ENCODE measurements at places on chromosomes 7 and 10.

DNA sequence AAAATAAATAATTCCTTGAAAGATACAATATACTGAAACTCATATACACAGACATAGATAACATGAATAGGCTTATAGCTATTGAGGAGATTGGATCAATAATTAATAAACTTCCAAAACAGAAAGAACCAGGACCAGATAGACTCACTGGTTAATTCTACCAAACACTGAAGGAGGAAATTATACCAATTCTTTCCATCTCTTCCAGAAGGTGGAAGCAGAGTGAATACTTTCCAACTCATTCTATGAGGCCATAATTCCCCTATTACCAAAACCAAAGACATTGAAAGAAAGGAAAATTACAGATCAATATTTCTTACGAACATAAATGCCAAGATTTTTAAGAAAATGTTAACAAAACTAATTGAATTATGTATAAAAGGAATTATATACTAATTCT is 624.8 kb upstream of the LRRTM3 start:
- no peak for DNase-seq

GRCh38 chr7:74332373-74333176 is 43.4 kb downstream of the CLIP2 start:
- no peak for DNase-seq

DNA sequence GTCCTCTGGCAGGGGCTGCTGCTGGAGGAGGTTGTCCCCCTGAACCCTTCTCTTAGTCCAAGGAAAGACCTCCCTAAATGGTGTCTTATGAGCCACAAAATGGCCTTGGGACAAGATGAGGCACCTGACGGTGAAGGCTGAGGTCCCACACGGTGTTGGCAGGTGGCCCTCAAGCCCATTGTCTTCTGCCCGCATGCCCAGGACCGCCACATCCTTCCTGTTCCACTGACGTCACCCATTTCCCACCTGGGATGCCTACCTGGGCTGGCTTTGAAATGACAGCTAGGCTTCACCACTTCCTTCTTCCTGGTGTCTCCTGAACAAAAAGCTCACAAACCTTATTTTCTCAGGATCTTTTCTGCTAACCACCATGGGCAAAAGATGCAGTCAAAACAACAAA is 2.1 kb upstream of the DMBT1 start:
- DNase-seq: no peak

GRCh38 chr10:104304356-104304745 is 33.9 kb downstream of the ITPRIP start:
- no peak for DNase-seq

GRCh38 chr7:11319491-11320274 is 346.0 kb downstream of the PHF14 start:
- DNase-seq: no peak

DNA sequence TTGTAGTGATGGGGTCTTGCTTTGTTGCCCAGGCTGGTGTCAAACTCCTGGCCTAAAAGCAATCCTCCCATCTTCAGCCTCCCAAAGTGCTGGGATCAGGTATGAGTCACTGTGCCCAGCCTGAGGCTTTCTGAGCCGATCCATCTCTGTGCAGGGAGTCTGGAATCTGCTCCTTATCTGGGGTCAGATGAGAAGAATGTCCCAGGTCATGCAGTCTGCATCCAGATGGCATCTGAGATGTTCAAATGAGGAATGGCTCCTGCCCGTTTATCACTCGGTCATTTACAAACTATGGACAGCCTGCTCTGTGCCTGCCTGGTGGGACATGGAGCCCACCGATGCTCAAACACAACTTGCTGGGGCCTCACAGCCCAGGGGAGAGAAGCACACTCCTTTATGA is 11.1 kb upstream of the SLC18A3 start:
- DNase-seq: no peak

DNA sequence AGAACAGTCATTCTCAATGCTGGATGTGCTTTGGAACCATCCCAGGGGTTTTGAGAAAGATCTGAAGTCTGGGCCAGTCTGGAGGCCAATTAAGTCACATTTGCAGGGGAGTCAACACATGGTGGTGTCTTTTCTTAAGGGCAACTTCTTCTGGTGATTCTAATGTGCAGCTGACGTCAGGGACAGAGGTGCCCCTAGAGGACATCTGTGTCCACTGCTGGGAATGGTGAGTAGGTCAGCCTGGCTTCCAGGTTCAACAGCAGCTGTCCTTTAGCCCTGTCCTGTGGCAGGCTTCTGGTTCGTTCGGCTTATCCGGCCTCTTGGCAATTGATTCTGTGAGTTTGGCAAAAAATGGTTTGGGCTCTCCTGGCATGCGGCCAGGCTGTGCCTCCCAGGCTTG is 269.7 kb upstream of the HABP2 start:
- DNase-seq: no peak

DNA sequence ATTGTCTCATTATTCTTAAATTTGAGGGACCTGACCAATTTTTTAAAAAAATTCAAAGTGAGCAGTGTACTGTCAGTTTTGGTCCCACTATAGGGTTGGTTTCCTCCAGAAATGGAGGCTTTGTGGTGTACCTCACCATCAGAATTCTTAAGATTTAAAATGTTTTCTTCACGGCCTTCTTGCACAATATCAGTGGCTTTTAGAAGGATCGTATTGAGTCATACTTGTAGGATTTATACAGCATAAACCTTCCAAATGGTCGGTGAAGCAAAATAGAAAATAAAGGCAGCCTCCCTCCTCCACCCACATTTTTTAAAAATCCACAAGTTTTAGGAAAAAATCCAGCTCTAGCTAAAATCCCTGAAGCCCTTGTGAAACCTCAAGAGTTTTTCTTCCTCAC is 126.4 kb downstream of the RNLS start:
- DNase-seq: no peak

DNA sequence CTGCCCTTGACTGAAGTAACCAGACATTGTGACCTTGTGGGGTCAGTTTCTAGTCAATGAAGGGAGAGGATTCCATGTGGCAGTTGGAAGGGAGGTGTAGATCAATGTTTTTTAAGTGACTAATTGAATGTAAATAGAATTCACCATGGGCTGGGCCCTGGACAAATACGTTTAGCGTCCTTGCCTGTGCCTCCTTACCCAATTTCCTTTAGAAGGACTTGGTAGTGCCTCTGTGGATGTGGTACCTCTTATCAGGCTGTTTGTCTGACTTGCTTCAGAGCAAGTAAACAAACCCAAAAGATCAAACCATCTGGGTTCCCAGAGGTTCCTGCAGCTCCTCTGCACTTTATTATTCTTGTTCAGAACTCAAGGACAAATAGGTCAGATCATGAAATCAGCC is 4.3 kb upstream of the KAT6B start:
- no peak for DNase-seq

GRCh38 chr10:62707810-62708209 is 96.7 kb upstream of the ADO start:
- DNase-seq: no peak

GRCh38 chr10:753530-753929 is 64.1 kb upstream of the DIP2C start:
- DNase-seq: no peak

- no peak for DNase-seq
Observed at GRCh38 chr10:33534416-33534815, 199.9 kb upstream of the NRP1 start.

GRCh38 chr10:53239873-53240272 is 467.3 kb upstream of the MBL2 start:
- no peak for DNase-seq

- DNase-seq: no peak
Observed at GRCh38 chr10:111086574-111086973, 9.7 kb downstream of the ADRA2A start.

Data from right hindlimb (tissue), 1 donor.